ENCODE measurements at places on chromosomes 13 and 19.

- DNase-seq = no peak
Measured at GRCh38 chr13:79340490-79340889, 65.6 kb downstream of the RBM26 start.

DNA sequence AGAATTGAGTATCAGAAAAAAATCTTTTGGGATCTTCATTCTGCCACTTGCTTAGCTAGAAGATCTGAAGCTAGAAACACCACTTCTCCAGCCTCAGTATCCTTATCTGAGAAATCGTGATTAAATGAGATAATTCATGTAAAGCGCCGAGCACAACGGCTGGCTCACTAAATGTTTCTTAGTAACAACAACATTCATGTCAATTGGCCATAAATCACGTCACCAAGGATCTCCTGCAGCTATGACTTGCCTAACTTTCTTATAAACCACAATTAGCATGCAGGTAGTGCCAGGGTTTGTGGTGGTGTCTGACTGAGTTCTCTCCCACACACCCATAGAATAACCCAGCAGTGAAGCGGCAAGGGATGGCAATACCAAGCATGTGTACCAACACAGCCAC, 501.3 kb downstream of the EFNB2 start:
- DNase-seq = no peak

GRCh38 chr19:44603201-44603945, 10.0 kb upstream of the IGSF23 start:
- DNase-seq = no peak

DNA sequence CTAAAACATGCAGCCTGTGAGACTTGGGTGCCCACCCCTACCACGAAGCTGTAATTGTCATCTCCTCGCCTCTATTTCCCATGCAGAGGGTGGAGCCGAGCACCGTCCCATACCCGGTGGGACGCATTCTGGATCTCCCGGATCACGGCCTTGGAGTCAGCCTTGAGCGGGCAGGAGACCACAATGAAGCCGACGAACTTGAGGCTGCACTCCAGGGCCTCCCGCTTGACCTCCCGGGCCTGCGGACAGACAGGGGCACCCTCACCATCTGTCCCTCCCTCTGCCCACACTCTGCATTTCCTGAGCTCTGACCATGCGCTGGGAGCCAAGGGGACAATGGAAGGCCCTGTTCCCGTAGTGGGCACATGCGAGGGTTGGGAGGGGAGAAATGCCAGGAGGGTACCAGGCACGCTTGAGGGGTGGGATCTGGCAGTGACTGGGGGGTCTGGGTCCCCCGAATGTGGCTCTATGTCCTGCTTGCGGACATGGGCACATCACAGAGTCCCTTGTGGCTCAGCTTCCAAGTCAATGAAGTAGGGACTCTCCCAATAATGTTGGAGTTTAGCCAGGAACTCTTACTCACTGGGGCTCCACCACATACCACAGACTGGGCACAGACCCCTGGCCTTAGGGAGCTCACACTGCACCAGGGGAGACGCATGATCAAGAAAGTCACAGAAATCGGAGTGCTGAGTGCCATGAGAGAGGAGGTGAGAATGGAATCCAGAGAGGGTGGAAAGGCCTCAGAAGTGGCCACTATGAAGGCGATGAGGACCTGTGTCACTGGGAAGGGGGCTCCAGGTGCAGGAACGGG, 9.2 kb upstream of the GMIP start:
- no peak for DNase-seq

DNA sequence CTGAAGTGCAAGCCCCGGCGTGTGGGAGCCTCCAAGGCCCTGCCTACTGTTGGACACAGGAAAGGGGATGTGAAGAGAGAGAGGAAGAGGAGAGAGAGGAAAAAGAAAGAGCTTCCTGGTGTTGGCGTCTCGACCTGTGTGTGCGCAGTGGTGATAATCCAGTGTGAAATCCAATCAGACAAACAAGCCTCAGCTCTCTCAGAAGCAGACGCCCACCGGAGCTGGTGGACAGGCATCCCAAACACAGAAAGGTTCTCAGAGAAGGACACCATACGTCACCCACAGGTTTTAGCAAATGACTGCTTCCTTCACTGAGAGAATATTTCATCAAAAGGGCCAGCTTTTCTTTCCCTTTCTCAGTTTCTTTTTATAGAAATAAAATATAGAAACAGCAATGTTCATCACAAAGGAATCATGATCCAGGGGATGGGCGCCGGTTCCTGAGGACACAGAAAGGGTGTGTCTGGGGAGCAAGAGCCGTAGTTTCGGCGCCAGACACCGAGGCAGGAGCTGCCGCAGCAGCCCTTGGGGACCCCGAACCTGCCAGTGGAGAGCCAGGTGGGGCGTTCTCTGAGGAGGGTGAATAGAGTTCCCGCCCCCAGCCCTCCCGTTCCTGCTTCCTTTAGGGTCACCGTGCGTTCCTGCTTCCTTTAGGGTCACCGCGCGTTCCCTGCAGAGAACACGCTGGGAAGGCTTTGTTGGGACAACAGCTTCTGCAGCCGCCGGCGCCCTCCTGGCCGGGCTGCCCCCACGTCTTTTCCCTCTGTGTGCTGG, 145.8 kb upstream of the SOX1 start:
- no peak for DNase-seq

- DNase-seq = no peak
Measured at GRCh38 chr19:14369399-14370168, 11.7 kb upstream of the ADGRE5 start.

- no peak for DNase-seq
Measured at GRCh38 chr19:1630811-1631210, 21.6 kb downstream of the TCF3 start.

DNA sequence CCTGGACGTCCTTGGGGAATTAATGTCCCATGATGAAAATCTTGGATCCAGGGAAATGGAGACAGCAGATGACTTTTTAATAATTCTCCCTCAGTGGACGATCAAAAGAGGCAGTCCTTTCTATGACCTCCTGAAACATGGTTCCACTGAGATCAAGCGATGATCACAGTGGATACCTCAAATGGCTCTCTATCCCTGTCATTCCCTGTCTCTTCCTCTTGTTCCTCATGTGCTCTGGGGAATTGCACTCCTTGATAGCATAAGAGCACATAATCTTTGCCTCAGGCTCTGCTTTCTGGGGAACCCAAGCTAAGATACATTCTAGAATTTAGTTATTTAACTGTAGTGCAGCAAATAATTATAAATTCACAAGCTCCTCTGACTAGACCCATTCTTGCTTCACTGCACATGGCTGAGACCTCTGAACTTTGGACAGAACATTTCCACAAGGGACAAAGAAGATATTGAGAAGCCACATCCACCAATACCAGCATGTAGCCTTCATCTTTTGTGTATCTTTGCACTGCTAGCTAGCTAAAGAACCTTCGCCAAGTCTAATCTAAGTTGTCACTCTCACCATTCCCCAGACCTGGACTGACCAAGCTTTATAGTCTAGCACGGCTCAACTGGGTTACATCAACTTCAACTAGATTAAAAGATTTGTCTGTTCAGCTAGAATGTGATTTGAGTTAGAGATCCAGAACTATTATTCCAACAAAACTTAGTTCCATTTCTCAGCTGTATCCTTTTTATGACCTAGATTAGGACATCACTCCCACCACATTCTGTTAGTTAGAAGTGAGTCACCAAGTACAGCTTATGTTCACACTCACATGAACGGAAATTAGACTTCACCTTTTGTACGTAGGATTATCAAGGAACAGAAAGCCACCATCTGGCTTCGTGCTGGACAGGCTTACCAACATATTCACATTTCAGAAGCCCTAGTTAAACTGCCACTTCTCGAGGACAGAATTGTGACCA, 142.7 kb downstream of the SUCLA2 start:
- DNase-seq = no peak

DNA sequence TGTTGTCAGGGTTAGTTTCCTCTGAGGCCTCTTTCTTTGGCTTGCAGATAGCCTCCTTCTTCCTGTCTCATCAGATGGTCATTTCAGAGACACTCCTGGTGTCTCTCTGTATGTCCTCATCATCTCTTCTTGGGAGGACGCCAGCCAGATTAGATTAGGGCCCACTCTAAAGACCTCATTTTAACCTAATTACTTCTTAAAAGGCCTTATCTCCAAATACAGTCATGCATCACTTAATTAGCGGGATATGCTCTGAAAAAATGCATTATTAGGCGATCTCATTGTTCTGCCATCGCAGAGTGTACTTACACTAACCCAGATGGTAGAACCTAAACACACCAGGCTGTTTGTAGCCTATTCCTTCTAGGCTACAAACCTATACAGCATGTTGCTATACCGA, 89.0 kb downstream of the CDK8 start:
- no peak for DNase-seq

DNA sequence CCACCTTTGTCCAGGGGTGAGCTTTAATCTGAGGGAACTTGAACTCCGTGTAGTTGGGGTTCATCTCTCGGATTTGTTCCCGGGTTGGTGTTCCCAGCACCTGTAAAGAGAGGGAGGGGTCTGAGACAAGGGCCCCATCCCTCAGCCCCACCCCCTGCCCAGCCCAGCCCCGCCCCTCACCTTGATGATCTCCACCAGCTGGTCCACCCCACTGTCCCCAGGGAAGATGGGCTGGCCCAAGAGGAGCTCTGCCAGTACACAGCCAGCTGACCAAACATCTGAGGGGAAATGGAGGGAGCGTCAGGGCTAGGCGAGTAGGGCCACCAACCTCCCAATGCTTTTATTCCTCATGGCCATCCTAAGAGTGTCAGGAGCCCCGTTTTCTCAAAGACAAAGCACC, 9.3 kb downstream of the GSK3A start:
- no peak for DNase-seq

- DNase-seq = no peak
Measured at GRCh38 chr19:29302002-29302928, 89.3 kb upstream of the UQCRFS1 start.

- DNase-seq = no peak
Measured at GRCh38 chr13:33945477-33945876, 127.5 kb downstream of the RFC3 start.

DNA sequence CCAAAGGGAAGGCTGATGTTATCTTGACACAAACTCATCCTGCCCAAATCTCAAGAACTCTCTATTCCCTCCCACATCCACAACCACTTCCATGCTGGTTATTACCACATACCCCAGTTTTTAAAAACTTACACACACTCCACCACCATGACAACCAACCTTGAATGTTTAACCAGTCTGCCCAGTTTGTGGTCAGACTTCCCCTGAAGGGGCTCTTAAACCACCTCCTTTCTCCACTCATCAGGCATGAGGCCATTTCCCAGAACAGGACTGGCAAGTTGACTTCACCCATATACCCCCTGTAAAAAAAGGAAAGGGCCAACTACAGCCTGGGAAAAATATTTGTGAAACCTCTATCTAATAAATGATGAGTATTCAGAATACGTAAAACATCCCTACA, 12.4 kb upstream of the ZSCAN4 start:
- no peak for DNase-seq

- no peak for DNase-seq
Measured at GRCh38 chr13:110443622-110444225, 117.8 kb downstream of the RAB20 start.

GRCh38 chr13:110894086-110894485, 20.8 kb downstream of the ANKRD10 start:
- no peak for DNase-seq

- DNase-seq = no peak
Measured at GRCh38 chr19:10533646-10534386, 9.9 kb upstream of the ATG4D start.
